ENCODE measurements at places on chromosomes 5 and 9. TPM values are rescaled to one million over a fixed set of nuclear protein-coding genes. Genes with fewer than 3 reads are reported as not detected.

Gene TRAF1
- 0.84 TPM for total RNA-seq

Gene MPDZ
- total RNA-seq = 36.0 TPM

Gene SLC24A2
- total RNA-seq = not detected

DNA sequence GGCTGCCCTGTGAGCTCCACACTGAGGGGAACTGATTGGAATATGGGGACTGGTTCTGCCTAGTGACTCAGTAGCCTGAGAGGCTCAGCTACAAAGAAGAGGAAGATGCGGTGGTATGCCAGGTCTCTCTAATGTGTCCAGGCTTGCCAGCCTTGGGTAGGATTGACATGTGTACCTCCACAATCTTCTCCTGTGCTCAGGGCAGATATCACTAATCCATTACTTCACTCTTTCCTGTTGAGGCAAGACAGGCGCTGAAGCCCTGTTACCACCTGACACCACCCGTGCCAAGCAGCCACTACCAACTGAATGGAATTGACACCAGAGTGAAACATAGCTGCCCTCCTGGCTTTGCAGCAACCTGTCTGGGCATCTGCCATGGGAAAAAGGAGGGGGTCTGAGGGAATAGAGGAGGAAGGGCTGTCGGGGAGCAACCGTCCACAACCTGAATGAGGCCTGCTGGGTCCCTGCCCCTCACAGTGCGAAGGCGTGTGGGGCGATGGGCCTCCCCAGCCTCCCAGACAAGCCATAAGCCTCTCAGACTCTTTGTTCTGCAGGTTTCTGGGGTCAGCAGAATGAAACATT, 114.7 kb upstream of the CXCL14 start:
- DNase-seq = no peak

GRCh38 chr5:78633700-78634099, 14.9 kb downstream of the LHFPL2 start:
- DNase-seq = no peak

- DNase-seq = no peak
Observed at GRCh38 chr5:157665467-157666070, 5.8 kb upstream of the C5orf52 start.

Gene CCNO
- total RNA-seq = not detected

Gene FBXW11
- 62.8 TPM for total RNA-seq

Gene C1QTNF3
- 5.9 TPM for total RNA-seq

- no peak for DNase-seq
Observed at GRCh38 chr5:107085572-107085971, 585.2 kb downstream of the EFNA5 start.

DNA sequence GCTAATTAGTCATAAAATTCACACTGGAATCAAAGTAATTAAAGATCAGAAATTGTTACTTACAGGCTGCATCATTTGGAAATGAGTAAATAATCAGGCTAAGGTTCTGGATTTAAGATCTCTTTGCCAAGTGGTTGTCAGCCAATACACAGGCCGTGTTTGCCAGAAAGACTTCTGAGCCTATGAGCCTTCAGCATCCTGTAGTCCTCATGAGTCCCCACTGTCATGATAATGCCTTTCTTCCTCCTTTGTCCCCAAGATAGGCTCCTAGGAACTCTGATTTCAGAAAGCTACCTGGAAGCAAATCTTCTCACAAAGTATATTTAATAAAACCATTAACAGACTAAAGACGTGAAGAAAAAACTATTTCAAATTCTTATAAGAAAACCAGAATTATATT, 810.5 kb downstream of the DNAH5 start:
- DNase-seq = no peak

- no peak for DNase-seq
Observed at GRCh38 chr9:135711391-135711790, 9.4 kb downstream of the KCNT1 start.

Gene C5
- 0.22 TPM for total RNA-seq

DNA sequence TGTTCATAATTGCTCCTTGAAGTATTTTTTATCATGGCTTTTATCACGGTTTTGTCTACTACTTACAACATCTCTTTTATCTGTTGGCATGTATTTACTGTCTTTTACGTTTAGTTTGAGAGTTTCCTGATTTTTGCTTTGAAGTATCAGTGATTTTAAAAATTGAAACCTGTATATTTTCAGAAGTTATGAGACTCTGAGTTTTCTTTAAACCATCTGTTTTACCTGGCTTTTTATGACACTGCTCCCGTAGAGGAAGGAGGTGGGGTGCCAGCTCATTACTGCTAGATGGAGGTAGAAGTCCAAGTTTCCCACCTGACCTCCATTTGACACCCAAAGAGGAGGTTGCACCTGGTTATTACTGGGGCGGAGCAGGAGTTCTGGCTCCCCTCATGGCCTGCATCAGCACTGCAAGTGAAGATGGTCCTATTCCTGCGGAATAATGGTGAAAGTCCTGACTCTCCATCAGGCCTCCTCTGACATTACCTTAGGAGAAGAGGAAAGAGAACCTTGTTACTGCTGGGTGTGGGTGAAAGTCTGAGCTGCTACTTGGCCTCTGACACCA, 10.0 kb upstream of the ZNF131 start:
- DNase-seq = no peak

DNA sequence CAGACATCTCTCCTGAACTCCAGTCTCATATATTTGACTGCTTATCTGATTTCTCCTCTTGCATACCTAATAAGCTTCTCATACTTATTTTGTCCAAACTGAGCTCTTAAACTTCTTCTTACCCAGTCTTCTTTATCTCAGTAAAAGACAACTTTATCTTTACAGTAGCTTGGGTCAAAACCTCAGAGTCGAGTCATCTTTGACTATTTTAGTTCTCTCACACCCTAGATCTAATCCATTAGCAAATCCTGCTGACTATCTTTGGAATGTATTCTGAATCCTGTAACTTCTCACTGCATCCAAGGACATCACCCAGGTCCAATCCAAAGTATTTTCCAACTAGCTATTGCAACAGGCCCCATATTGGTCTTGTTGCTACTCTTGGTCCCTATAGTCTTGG, 11.8 kb upstream of the JAK2 start:
- no peak for DNase-seq

Gene LRRC19
- total RNA-seq = not detected

GRCh38 chr5:16916262-16916878, 19.7 kb downstream of the MYO10 start:
- DNase-seq = no peak

DNA sequence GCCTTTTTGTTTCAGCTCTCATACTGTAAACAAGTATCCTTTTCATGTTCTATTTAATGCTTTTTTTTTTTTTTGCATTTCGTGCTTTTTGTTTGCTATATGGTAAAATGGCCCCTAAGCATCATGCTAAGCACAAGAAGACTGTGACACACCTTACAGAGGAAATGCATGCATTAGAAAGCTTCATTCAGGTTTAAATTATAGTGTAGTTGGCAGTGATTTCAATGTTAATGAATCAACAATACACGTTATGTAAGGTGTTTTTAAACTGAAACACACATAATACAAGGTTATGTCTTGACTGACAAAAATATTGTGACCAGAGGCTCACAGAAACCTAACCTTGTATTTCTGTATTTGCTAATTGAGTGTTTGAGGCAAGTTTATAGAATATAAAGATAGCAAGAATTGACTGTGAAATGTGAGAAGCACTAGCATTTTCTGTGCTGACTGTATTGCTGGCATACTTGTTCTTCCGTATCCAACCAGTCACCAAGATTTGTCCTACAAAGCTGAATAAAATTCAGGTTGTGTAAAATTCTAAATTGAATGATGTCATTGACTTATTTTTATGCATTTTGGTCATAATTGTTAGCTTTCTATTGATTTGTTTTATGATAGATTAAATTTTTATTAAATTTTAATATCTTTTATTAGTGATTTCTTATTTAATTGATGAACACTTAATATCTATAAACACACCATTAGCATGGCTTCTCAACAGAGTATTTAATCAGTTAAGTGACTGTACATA, 4.1 kb downstream of the CFAP95 start:
- no peak for DNase-seq

DNA sequence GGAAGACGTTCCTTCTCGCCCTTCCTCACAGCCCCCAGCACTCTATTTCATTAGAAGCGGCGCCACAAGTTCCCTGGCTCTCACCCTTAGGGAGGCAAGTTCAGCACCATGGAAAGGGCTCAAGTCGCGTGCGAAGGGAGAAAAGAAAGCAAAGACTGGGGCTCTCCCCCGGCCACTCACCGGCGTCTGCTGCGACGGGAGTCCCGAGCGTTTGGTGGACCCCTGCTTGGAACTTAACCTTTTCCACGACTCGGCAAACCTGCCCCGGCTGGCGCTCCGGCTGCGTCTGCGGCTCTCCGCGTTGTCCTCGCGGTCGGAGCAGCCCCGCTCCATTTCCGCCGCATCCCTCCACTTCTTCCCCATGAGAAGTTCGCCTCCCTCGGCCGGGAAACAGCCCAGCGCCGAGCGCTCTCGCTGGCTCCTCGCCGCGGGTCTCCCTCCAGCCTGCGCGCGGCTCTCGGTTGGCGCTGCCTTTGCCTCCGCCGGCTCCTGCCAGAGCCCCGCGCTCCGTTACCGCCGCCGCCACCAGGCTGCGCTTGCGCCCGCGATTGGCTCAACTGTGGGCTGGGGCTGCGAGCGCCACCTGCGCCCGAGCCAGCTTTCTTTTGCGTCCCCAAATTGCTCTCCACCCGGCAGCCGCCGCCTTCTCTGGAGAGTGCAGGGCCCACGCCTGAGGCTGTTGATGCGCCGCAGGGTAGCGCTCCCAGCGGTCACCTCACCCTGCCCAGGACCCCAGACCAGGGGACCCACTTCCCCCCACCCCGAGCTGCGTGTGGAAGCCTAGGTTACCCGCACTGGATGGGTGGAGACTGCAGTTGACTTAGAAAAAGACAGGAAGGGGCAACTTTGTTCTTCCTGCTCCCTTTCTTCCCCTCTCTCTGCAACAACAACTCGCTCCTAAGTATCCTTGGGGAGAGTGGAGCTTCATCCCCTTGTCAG, 321.6 kb downstream of the CEMIP2 start:
- DNase-seq = peak; percentile 42

- no peak for DNase-seq
Observed at GRCh38 chr9:134393582-134394280, 67.5 kb downstream of the RXRA start.
